Posterior vena cava (tissue), 2 donors: ENCODE measurements at places on chromosomes 1 and 21.

- DNase-seq: no peak
Measured at GRCh38 chr21:43269440-43269839, 100.6 kb downstream of the CRYAA start.

- DNase-seq: no peak
Measured at GRCh38 chr1:205488074-205488723, 16.3 kb upstream of the CDK18 start.

- DNase-seq: no peak
Measured at GRCh38 chr1:155454096-155454495, 108.5 kb downstream of the ASH1L start.

DNA sequence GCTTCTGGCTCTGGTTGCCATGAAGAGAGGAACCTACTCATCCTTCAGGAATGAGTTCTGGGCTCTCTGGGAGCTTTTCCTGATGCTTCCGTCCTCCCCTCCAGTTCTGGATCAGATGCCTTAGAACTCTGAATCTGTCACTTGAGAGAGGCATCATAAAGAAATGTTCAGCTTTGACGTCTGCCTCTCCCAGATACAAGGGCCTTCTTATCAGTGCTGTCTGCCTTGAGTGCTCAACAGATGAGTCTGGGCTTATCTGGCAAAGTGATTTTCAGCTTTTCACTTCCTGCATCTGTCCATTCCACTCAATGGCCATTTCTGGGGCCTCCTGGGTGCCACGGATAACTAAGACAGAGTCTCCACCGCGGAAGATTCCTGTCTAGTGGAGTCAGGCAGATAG is 12.3 kb upstream of the OTUD3 start:
- DNase-seq: no peak

DNA sequence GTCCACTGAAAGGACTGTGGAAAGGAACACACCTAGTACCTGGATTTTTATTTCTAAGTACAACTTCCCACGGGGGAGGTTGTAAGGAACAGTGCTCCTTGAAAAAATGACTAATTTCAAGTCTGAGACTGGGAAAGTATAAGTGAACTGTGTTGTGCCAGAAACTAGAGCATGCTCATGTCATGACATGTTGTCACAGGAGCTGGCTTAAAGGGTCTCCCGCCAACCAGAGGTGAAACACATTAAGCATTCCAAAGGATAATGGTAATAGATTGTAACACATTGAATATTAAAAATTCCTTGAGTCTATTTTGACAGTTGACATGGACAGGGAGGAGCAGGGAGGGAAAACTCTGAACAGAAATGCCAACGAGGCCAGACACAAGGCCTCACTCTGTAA is 6.3 kb downstream of the ATP2B4 start:
- no peak for DNase-seq

DNA sequence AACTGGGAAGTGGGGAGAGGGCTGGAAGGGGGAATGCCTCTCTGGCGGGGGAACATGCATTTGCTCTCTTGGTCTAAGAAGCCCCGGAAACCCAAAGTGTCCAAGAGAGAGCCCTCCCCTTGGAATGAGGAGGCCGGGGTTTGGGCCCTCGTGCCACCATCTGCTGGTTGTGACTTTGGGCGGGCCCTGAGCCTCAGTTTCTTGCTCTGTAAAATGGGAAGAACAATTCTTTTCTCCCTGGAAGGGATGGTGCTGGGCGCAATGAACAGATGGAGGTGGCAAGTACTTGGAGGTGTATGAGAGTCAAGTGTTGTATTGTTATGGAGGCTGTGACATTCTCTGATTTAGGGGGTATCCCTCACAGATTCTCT is 69.9 kb upstream of the TARDBP start:
- no peak for DNase-seq

DNA sequence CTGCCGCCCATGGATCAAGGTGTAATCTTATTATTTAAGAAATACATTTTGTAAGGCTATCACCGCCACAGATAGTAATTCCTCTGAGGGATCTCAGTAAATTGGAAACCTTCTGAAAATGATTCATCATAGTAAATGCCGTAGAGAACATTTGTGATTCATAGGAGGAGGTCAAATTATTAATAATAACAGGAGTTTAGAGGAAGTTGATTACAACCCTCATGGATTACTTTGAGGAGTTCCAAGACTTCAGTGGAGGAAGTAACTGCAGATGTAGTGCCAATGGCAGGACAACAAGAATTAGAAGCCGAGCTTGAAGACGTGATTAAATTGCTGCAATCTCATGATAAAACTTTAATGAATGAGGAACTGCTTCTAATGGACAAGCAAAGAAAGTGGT is 280.1 kb downstream of the PTPRC start:
- no peak for DNase-seq

- DNase-seq: no peak
Measured at GRCh38 chr1:160373696-160374095, 6.8 kb downstream of the NHLH1 start.
